ENCODE measurements at places on chromosomes 4 and X. TPM values are rescaled to one million over a fixed set of nuclear protein-coding genes. Genes with fewer than 3 reads are reported as not detected.

GRCh38 chr4:125235971-125236370 is 78.8 kb upstream of the FAT4 start:
- DNase-seq = no peak

GRCh38 chr4:101846550-101846949 is 56.0 kb downstream of the BANK1 start:
- DNase-seq = no peak

GRCh38 chrX:113384628-113385027 is 544.0 kb upstream of the AMOT start:
- DNase-seq = peak; percentile 42

DNA sequence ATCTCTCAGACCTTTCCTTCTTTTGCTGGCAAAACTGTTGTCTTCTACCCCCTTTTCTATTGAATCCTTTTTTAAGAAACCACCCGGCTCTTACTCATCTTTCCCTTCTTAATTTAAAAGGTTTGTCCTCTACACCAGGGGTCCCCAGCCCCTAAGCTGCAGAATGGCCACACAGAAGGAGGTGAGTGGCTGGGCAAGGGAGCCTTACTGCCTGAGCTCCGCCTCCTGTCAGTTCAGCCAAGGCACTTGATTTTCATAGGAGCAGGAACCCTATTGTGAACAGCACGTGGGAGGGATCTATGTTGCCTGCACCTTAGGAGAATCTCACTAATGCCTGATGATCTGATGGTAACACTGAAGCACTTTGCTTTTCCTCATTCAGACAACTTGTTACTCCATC is 726.3 kb upstream of the INTU start:
- DNase-seq = no peak

- no peak for DNase-seq
Observed at GRCh38 chr4:7540654-7541413, 106.1 kb upstream of the PSAPL1 start.

DNA sequence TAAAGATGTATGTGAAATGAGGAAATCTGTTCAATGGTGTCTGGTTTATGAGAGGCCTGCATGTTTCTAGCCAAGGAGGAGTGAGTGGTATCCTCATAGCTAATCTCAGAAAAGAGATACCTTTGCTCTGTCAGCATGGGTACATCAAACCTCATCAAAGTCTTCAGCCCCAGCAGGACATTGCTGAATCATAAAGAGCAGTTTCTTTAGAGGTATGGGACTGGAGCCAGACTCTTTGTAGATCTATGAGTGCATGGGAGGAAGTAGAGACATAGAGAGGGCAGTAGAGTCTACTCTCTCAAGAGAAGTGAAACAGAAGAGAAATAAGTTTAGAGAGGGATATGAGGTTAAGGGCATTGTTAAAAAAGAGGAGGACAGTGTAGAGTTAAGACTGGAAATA is 1950.9 kb downstream of the ARAP2 start:
- no peak for DNase-seq

GRCh38 chr4:102761296-102761701 is 531 bp upstream of the MANBA start:
- no peak for DNase-seq

DNA sequence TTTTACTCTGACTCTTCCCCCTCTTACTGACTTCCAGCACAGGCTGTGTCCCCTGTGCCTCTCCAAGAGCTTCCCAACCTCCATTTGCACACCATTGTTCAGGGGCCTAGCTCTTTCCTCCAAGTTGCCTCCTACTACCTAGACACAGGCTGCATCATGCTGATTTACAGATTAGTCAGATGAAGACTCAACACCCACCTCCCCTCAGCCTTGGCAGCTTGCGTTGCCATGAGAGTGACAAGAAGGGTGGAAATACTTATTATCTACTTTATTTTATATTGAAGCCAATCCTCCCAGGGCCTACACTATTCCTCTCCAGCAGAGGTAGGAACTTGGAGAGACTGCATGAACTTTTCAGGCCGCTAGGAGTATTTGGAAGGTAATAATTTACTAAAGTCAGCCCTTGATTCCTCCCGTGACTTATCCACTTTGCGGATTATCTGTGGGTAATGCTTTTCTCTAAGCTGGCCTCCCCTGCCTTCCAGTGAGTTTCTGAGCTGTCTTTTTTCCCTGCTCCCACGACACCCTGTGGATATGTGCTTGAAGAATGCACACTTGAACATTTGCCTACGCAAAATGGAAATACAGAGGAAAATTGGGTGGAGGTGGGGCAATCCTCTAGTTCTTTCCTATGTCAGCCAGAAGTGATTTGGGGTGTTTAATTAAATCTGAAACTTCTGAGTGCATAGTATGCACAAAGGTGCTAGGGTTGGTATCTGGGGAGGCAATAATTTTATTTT is 74.1 kb upstream of the TMEM164 start:
- DNase-seq = no peak

DNA sequence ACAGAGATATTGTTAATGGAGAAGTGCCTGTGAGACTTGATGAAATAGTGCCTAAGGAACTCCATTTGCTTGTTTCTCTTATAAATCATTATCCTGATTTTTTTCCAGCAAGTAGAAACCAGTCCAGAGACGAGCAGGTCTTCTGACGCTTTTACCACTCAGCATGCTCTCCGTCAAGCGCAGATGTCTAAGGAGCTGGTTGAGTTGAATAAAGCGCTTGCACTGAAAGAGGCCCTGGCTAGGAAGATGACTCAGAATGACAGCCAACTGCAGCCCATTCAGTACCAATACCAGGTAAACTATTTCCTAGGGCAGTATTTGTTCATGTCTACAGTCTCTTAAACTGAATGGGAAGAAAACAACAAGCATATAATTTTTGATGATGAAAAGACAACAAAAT is 63.6 kb downstream of the KIF4A start:
- DNase-seq = no peak

DNA sequence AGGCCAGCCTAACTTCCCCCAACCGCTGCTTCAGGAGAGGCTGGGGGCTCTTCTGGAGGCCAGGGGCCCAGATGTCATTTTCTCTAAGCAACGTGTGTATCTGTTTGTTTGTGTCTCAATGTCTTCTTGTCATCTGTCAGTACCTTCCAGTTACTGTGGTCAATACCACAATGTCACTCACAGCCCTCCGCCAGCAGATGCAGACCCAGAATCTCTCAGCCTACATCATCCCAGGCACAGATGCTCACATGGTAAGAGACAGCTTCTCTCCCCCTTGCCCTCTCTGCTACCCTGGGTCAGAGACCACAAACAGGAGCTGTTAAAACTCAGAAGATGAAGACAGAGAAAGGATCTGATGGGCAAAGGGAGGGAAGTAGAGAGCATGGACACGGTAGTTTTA is 5.0 kb downstream of the XPNPEP2 start:
- no peak for DNase-seq

DNA sequence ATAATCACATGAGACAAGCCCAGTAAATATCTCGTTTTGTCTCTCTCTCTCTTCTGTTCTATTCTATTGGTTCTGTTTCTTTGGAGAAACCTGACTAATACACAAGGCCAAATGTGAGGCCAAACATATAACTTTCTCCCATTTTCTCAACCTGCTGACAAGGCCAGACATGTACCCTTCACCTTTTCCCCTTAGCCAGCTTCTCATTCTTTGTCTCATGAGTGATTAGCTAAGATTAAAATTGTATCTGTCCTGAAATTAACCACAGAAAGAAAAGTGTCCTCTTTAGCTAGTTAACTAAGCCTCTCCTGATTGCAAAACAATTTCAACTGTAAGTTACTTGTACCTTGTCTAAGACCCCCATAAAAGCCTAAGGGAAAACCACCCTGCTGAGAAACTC is 18.5 kb upstream of the ADGRA3 start:
- DNase-seq = no peak

- DNase-seq = no peak
Observed at GRCh38 chrX:15215366-15215765, 54.5 kb downstream of the ASB9 start.

GRCh38 chr4:119833611-119834010 is 205.0 kb upstream of the PDE5A start:
- DNase-seq = no peak

The KCNE5 gene
- not detected for total RNA-seq

The MBNL3 gene
- total RNA-seq = 9.4 TPM

The GPR78 gene
- total RNA-seq = not detected

The HPGDS gene
- total RNA-seq = not detected

The P2RY8 gene
- not detected for total RNA-seq

The PLCXD1 gene
- 10.4 TPM for total RNA-seq

The SMARCA1 gene
- total RNA-seq = 136 TPM
